Sigmoid colon (tissue), 7 donors: ENCODE measurements at places on chromosomes 16 and 17. TPM values are rescaled to one million over a fixed set of nuclear protein-coding genes. Genes with fewer than 3 reads are reported as not detected.

DNA sequence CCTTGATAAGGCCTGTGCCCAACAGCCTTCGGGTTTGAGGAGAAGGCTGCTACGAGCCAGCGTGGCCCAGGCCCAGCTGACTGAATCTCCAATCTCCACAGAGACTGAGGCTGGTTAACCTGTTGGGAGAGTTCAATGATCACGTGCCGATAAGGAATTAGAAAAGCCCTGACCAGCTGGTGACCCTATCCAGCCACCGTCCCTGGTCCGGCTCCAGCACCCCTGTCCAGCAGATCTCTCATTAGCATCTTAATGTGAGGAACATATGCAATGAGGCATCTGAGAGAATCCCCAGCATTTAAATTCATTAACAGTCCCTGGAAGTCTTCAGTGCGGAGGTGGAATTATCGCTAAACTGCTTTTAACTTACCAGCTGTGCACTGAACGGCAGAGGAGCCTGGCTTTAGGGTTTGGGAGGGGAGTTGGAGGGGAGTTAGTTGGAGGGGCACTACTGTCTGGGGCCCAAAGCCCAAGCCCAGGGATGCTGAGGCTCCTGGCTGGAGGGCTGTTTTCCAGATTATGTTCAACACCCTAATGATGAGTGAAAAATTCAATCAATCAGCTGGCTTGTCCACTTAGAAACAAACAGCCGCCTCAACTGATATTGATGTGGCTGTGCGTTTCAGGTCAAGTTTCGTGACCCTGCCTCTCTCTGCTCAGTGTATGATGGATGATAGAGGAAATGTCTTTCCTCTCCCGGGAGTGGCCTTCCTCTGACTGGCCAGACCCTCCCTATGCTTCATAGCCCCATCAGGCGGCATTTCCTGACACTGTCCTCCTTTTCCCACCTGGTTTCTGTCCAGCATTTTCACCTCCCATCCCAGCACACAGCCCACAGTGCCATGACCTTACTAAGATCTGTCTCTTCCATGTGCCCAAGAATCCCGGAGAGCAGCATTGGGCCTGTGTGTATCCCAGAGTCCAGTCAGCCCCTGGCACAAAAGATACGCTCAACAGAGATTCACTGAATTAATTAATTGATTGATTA is 184.5 kb downstream of the CCT6B start:
- no peak for DNase-seq
- H3K36me3 ChIP-seq = no peaks in the 10 kb centered on the region
- no peaks in the 10 kb centered on the region for H3K27me3 ChIP-seq

GRCh38 chr16:67845291-67846062 is 1.3 kb upstream of the NUTF2 start:
- H3K27ac ChIP-seq = peak overlapping the region; percentile 99
- no peak for DNase-seq
- no peaks in the 10 kb centered on the region for H3K27me3 ChIP-seq
- H3K36me3 ChIP-seq = no peaks in the 10 kb centered on the region
- H3K4me1 ChIP-seq = peaks cover 58% of the 10 kb centered on the region

DNA sequence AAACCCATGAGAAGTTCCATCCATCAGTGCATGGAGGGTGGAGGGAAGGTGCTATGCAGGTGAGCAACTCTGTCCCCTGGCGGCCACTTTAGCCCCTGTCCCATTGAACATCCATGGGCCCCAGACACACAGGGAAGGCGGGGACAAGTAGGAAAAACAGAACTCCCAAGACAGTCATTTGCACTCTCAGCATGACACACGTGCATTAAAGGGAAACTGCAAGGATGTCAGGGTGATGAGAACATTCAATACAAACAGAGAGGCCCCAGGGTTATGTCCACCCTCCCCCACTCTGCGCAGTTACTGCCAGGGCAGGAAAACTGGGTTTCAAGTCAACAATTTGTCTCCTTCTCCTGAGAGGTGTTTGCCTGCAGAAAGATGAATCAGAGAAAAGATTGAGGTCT is 44.0 kb upstream of the AKTIP start:
- no peak overlapping the region for H3K4me3 ChIP-seq
- no peaks in the 10 kb centered on the region for H3K36me3 ChIP-seq
- no peak overlapping the region for H3K27ac ChIP-seq
- no peaks in the 10 kb centered on the region for H3K27me3 ChIP-seq
- H3K4me1 ChIP-seq = no peaks in the 10 kb centered on the region

DNA sequence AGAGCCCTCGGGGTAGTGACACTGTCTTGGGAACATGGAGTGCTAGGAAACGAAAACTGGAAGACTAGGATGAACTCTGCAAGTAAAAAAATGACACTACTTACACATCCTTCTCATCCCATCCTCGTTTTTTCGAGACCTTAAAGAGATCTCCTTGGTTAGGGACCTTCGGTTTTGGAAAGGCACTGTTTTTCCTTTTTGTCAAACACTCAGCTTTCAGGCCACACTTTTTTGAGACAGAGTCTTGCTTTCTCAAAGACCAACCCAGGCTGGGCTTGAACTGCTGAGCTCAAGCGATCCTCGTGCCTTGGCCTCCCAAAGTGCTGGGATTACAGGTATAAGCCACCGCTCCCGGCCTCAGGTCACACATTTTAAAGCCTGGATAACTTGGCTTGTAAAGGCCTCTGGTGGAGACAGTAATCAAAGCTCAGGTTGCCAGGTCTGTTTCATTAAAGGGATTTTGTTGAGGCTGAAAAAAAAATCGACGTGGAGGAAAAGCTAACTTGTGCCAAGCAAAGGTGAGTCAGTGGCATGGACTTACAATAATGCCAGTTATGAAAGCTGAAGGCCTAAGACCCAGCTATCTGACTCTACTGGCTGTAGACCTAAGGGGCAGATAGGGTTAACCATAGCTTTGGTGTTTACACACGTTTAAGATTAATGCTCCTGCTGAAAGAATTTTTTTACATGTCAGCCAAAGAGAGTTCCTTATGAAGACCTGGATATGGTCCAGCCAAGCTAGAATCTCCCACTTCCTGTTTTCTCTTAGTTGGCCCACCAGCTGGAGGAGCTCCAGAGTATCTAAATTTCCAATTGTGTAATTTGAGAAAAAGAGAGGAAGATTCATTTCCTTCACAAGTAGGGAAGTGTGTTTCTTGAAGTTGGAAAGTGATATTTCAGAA is 823 bp downstream of the NBR1 start:
- peak; percentile 80 for DNase-seq
- H3K36me3 ChIP-seq = no peaks in the 10 kb centered on the region
- H3K4me3 ChIP-seq = peak overlapping the region; percentile 79
- H3K4me1 ChIP-seq = peaks cover 64% of the 10 kb centered on the region

- H3K36me3 ChIP-seq = no peaks in the 10 kb centered on the region
- DNase-seq = no peak
- no peaks in the 10 kb centered on the region for H3K27me3 ChIP-seq
- H3K4me3 ChIP-seq = no peak overlapping the region
- peaks cover 44% of the 10 kb centered on the region for H3K4me1 ChIP-seq
Measured at GRCh38 chr17:40559564-40559916, 5.7 kb downstream of the CCR7 start.

GRCh38 chr16:7746941-7747340 is 414.3 kb downstream of the RBFOX1 start:
- no peak for DNase-seq
- H3K27ac ChIP-seq = no peak overlapping the region
- H3K36me3 ChIP-seq = no peaks in the 10 kb centered on the region
- no peak overlapping the region for H3K4me3 ChIP-seq
- no peaks in the 10 kb centered on the region for H3K27me3 ChIP-seq

GRCh38 chr17:1882836-1883235 is 53.0 kb downstream of the RPA1 start:
- peaks cover 64% of the 10 kb centered on the region for H3K36me3 ChIP-seq
- DNase-seq = no peak
- H3K27me3 ChIP-seq = no peaks in the 10 kb centered on the region
- no peaks in the 10 kb centered on the region for H3K4me1 ChIP-seq
- H3K4me3 ChIP-seq = no peak overlapping the region

DNA sequence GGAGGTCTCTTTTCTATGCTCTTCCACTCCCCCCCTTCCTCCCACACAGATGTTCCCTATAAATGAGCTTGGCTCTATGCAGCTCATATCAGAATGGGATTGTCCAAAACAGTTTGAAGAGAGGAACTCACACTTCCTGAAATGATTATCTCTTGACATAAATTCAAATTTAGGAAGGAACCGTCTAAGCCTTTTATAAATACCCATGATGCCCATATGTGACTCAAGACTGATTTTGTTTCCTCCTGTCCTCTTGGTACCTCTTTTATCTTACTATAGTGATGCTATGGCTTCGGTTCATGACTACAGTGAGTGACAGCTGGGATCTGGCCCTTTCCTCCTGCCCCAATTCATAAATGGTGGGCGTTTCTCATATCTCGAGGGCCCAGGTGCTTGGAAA is 16.6 kb upstream of the TERF2 start:
- no peaks in the 10 kb centered on the region for H3K27me3 ChIP-seq
- H3K4me3 ChIP-seq = no peak overlapping the region
- H3K4me1 ChIP-seq = no peaks in the 10 kb centered on the region
- H3K36me3 ChIP-seq = no peaks in the 10 kb centered on the region
- no peak overlapping the region for H3K27ac ChIP-seq
- DNase-seq = no peak

DNA sequence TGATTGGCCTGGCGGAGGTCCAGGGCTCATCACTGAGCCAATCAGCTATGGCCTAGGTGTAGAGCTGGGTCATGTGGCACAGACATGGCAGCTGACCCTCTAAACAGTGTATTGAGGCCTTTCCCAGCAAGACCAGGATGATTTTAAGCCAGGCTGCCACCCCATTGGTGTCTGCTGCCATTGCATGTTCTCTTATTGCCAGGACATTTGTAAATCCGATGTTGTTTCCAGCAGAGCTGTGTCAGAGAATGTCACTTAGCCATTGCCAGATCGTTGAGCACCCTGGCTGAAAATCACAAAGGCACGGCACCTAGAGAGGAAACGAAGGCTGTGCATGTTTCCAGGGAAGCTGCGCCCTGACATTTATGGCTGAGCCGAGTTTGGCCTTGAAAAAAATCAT is 33.4 kb downstream of the RBFOX1 start:
- no peaks in the 10 kb centered on the region for H3K36me3 ChIP-seq
- H3K4me3 ChIP-seq = no peak overlapping the region
- no peak for DNase-seq
- peaks cover 12% of the 10 kb centered on the region for H3K4me1 ChIP-seq
- H3K27ac ChIP-seq = no peak overlapping the region
- H3K27me3 ChIP-seq = no peaks in the 10 kb centered on the region

Gene EVPL
- total RNA-seq = 2.9 TPM

- DNase-seq = no peak
- no peaks in the 10 kb centered on the region for H3K4me1 ChIP-seq
- no peaks in the 10 kb centered on the region for H3K27me3 ChIP-seq
- no peak overlapping the region for H3K4me3 ChIP-seq
- H3K27ac ChIP-seq = no peak overlapping the region
Measured at GRCh38 chr17:10415161-10415560, 6.6 kb downstream of the MYH8 start.

Gene WNT3
- total RNA-seq = 0.49 TPM

GRCh38 chr16:53207810-53208752 is 153.3 kb downstream of the CHD9 start:
- H3K4me1 ChIP-seq = peaks cover 63% of the 10 kb centered on the region
- DNase-seq = no peak
- H3K27me3 ChIP-seq = no peaks in the 10 kb centered on the region
- H3K36me3 ChIP-seq = no peaks in the 10 kb centered on the region
- peak overlapping the region; percentile 79 for H3K27ac ChIP-seq
- H3K4me3 ChIP-seq = peak overlapping the region; percentile 43

- H3K27me3 ChIP-seq = no peaks in the 10 kb centered on the region
- H3K36me3 ChIP-seq = peaks cover 40% of the 10 kb centered on the region
- H3K4me1 ChIP-seq = peaks cover 28% of the 10 kb centered on the region
- H3K27ac ChIP-seq = no peak overlapping the region
- H3K4me3 ChIP-seq = no peak overlapping the region
Measured at GRCh38 chr16:69109486-69110270, 4.2 kb downstream of the HAS3 start.

- H3K27me3 ChIP-seq = no peaks in the 10 kb centered on the region
- H3K4me1 ChIP-seq = peaks cover 5% of the 10 kb centered on the region
- no peak overlapping the region for H3K4me3 ChIP-seq
Measured at GRCh38 chr17:80026359-80027042, 9.2 kb downstream of the TBC1D16 start.
